ENCODE measurements at places on chromosomes 1 and 21.

DNA sequence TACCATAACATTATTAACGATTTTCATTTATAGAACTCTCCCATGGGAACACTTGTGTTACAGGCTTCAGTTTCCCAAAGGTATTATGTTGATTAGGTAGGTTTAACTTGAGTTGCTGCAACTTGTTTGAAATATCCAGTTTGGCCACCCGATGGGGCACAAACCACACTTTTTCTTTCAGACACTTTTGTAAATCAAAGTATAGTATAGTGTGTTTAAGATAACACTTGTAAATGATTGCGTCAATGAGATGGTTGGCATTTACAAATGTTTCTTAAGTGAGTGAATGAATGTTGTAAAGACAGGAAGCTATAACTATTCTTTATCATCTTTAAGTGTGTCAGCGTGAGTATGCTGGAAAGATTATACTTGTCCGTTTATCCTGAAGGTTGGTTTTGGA, 4.3 kb downstream of the XPR1 start:
- DNase-seq = no peak

- DNase-seq = no peak
These were observed 199.8 kb downstream of the USH2A start for GRCh38 chr1:216223486-216223885.

GRCh38 chr21:42051788-42052187, 19.3 kb upstream of the UMODL1 start:
- DNase-seq = no peak

GRCh38 chr1:41623736-41624135, 139.3 kb upstream of the EDN2 start:
- peak; percentile 35 for DNase-seq

- DNase-seq = no peak
These were observed 2.5 kb downstream of the SHISAL2A start for GRCh38 chr1:52635321-52636089.

DNA sequence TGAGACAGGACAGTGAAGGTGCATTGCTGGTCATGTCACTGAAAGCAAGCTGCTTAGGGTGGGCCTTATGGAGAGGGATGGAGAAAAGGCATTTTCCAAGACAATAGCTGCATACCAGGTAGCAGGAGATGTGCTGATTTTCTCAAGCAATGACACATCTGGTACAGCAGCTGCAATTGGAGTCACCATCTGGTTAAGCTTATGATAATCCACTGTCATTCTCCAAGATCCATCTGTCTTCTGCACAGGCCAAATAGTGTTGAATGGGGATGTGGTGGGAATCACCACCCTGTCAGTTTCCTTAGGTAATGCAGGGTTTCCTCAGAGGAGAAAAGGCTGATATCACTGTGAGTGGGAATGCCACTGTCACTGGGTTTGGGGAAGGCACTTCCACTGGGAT, 54.6 kb downstream of the ADSS2 start:
- no peak for DNase-seq

DNA sequence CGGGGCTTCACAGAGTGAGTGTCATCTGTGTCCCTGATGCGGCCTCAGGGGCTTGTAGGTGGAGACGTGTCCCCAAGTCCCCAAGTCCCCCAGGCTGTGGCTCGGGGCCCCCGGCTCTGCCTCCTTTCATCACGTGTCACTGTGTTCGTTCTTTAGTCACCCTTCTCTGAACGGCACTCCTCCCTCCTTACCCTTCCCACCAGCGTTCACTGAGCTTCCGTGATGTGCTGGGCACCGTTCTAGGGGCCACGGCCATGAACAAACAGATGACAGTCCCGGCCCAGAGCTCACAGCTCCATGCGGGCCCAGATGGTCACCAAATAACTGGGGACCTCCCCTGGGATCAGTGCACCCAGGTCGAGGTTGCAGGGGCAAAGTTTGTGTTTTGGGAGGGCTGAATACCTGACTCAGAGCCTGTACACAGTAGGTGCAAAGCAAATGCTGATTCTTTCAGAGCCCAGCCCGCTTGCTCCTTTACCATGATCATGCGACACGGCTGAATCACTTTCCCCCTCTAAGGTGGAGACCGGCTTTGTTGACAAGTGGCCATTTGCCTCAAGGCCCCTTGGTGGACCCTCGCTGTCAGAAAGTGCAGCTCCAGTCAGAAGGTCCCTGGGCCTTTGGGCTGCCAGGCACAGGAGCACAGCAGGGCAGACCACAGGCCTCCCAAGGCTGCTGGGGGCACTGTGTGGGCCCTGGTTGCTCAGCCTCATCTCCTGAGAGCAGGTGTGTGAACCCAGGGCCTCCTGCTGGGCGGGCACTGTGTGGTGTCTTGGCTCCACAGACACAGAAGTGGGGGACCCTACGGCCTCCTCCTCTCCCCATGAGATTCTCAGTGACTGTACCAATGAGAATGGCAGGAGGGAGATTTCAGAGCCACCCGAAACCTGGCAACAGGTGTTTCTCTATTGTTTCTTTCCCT, 592.5 kb downstream of the PTPRU start:
- DNase-seq = no peak
